Activated CD4-positive, alpha-beta T cell treated with anti-CD3 and anti-CD28 coated beads for 1 hour (primary cell): ENCODE measurements at places on chromosomes 11 and 22.

GRCh38 chr22:46429325-46429853, 93.9 kb downstream of the TRMU start:
- DNase-seq: no peak

- peak; percentile 16 for DNase-seq
Measured at GRCh38 chr22:41833369-41834004, 582 bp downstream of the SREBF2 start.

DNA sequence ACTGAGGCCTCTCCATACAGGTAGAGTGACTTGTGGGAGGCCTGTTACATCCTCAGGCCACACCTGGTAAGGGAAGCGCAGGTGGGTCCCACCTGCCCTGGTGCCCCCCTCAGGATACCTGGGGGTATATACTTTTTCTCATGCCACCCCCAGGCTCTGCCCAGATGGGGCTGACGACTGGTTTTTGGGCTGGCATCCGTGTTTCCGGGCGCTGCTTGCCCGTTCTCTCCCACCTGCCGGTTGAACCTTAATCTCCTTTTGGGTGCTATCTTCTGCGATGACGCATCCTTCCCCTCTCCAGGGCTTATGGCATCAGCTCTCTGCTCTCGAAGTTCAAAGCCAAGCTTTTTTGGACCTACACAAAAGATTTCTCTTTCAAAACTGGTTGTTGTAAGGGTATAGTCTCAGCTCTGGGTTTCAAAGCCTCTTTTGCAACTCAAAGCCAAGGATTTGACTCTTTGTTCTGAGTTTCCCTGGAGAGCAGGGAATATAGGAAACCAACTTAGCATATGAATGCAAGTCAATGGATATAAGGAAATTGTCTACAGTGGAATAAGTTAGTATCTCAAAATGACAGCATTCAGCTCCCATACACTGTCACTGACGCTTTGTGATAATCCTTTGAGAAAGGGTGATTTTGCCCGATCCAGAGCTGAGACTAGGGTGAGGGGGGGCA, 8.6 kb upstream of the LRRC10B start:
- DNase-seq: no peak

DNA sequence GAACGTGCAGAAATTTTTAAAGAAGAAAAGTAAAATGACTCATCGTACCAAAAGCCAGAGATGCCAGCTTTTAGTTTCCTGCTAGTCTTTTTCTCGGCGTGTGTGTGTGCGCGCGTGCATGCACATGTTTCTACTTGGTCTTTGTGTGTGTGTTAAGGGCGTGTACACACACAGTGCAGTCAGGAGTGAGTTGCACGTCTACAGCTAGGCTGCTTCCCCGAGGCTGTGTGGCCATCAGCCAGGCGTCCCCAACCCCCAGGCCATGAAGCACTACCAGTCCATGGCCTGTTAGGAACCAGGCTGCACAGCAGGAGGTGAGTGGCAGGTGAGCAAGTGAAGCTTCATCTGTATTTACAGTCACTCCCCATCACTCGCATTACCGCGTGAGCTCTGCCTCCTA, 36.4 kb downstream of the KCNQ1 start:
- no peak for DNase-seq

GRCh38 chr11:132535830-132536229, 996.5 kb downstream of the OPCML start:
- no peak for DNase-seq

DNA sequence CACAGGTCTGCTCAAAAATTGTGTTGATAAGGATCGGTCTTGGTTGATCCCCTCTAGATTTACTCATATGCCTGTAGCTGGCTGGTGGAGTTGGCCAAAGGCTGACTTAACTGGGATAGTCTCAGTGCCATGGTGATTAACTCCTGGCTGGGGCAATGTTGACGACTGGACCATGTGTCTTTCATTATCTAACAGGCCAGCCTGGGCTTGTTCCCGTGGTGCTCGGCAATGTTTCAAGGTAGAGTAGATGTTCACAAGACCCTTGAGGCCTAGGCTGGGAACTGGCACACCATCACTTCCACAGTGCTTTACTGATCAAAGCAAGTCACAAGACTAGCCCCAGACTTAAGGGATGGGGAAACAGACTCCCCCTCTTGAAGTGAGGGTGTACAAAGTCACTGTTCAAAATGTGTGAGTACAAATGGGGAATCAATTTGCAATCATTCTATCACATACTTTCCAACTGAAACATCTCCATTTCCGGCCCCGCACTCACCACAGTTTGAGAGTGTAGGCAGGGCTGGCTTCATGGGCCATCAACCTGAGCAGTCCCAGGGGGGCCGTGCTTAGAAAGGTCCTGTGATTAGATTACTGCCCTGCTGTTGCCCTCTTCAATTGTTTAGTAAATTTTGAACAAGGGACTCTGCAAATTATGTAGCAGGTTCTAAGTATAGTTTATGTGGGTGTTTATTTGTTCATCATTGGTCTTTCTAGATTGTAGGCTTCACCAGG, 240.8 kb downstream of the NELL1 start:
- no peak for DNase-seq

GRCh38 chr11:85756401-85757200, 54.3 kb downstream of the SYTL2 start:
- no peak for DNase-seq

GRCh38 chr11:122661182-122661945, 5.8 kb downstream of the UBASH3B start:
- no peak for DNase-seq

DNA sequence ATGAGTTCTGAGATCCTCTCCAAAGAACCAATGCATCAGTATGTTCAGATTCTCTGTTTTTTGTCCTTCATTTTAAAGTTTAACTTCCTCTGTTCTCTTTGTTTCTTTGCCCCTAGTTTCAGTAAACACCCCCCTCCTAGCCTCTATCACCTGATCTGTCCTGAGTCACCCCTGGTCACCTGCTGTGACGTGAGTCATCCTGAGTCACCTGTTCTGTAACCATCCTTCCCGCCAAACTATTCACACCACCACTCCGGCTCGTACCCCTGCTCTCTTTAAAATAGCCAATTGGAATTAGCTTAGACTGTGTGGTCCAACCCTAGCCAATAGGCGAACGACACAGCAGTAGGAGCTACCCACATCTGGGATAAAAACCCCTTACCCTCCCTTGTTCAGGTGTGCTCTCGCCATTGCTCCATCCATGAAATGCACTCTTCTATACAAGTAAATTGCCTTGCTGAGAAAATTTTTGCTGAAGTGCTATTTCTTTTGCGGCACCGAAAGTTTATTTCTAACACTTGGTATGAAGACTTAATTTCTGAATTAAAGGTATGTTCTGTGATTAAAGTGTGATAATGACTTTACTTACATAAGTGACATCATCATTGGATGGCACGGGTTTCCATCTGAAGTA, 318.4 kb downstream of the AASDHPPT start:
- no peak for DNase-seq

- DNase-seq: peak; percentile 56
Measured at GRCh38 chr22:46798366-46799350, 36.2 kb downstream of the TBC1D22A start.

DNA sequence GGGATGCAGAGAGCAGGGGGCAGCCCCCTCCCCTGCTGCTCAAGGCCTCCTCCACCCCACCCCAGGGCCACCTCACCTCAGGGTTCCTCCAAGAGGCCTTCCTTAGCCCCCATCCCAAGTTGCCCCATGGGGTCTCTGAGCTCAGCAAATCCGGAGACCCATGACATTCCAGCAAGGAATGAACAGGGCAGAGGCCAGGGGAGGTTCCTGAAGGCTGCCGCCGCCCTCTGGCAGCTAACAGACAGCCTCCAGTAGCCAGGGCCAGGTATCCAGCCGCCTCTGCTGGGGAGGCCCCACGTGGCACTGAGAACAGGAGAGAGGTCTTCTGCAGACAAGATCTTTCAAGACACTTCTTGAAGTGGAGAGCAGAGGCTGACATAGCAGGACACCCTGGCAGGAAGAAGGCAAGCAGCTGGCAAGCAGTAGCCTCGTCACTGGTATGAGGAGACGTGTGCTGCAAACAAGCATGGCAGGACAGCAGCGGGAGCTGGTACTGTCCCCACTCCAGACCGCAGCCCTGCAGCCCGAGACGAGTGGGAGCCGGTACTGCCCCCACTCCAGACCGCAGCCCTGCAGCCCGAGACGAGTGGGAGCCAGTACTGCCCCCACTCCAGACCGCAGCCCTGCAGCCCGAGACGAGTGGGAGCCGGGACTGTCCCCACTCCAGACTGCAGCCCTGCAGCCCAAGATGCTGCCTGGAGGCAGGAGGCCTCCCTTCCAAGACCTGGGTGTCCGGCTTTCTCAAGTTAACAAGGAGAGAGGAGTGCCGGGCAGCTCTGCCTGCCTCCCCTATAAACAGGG, 190.6 kb downstream of the IGLL1 start:
- DNase-seq: no peak

DNA sequence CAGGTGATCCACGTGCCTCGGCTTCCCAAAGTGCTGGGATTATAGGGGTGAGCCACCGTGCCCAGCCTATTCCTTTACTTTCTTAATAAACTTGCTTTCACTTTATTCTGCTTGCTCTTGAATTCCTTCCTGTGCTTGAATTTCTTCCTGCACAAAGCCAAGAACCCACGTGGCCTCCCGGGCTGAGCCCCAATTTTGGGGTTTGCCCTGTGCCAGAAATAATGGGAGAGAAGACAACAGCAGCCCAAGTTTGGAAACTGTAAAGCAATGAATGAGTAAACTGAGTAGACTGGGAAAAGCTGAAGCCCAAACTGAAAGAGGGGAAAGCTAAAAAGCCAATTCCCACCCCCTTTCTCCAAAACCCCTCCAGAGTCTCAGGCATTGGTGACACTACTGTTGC, 136.4 kb downstream of the NECTIN1 start:
- no peak for DNase-seq

DNA sequence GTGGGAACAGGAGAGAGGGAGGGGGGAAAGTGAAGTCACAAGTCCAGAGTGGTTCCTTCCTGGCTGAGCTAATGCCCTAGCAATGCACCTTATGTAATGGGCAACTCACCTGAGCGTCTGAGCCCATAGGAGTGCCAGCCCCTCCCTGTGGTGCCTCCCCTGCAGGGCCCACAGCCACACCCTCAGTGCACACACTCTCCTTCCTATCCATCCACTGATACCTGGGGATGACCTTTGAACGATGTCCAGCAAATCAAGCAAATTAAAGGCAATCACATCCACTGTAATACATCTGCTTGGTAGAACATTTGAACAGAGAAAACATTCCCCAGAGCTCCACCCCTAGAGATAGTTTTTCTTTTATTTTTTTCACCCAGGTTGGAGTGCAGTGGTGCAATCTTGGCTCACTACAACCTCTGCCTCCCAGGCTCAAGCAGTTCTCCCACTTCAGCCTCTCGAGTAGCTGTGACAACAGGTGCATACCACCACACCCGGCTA, 19.6 kb upstream of the MICAL2 start:
- DNase-seq: no peak

DNA sequence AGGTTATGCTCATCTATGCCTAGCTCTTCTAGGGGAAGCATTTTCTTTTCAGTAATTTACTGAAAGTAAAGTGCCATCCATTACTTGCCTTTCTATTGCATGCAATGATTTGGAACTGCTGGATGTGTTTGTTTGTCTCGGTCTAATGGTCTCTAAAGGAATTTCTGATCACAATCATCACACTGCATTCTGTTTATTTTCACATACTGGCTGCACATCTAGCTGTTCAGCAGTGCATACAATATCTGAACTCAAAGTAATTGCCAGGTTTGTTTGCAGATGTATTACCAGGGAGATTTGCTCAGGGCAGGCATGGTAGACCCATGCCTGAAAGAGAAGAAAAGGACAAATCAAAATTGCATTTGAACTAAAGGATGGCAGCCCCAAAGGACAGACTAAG, 36.4 kb upstream of the CWF19L2 start:
- no peak for DNase-seq

- no peak for DNase-seq
Measured at GRCh38 chr11:115191761-115192160, 312.5 kb downstream of the CADM1 start.

GRCh38 chr22:19940536-19941364, 822 bp upstream of the COMT start:
- no peak for DNase-seq

- DNase-seq: no peak
Measured at GRCh38 chr22:39537975-39538374, 5.4 kb upstream of the RPS19BP1 start.

DNA sequence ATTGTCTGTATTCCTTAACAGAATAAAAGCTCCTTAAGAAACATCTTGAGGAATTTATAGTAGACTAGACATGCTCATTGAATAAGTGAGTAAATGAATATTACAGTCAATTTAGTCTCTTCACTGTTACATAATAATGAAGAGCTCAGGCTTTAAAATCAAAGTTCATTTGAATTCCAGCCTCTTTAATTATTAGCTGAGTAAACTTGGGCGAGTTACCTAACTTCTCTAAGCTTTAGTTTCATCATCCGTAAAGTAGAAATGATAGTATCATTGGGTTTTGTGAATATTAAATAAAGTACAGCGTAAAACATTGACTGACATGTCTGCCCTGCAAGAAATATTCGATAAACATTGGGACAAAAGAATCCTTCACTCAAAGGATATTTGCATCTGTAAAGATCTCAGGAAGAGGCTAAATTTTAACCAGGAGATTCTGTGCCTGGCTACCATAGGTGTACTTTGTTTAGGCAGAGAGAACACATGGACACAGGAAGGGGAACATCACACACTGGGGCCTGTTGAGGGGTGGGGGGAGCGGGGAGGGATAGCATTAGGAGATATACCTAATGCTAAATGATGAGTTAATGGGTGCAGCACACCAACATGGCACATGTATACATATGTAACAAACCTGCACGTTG, 15.2 kb upstream of the BBOX1 start:
- DNase-seq: no peak

DNA sequence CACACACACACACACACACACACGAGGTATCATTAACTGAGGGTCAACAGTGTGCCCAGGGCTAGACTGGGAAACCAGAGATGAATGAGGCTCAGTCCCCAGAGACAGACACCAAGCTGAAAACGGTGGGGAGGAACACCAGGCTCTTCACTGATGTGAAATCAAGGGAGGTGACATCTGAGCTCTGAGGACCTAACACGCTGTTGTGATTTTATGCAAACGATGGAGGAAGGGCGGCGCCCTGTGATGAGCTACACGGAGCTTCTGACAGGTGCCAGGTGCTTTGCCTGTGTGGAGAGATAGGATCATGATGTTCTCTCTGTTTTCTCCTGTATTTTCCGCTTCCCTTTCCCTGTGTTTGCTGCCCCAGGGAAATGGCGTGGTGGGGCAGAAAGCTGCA, 6.5 kb upstream of the CYB5R3 start:
- no peak for DNase-seq

DNA sequence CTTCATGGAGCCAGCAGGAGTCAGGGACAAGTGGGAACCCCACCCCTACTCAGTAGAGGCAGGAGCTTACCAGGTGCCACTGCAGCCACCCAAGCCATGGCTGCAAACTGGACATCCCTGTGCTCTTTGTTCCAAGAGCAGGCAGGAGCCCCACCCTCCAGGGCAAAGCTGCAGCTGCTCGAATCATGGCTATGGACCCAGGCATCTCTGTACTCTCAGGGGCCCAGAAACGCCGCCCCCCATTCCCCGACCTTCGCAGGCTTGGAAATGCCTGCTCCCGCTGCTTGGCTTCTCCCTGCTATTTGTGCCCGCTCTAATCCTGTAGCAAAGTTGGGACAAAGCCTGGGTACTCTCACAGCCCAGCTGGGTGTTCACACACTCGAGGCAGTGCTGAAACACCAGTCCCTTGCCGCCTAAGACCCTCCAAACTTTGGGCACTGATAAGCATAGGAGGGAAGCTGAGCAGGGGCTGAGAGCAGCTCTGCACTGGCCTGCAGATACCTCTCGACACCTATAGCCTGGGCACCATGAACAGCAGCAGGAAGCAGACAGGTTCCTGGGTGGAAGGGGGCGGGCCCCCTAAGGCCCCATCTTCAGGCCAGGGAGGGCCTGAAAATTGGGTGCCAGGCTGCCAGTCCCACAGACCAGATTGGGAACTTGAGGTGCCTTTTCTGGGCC, 402.4 kb downstream of the LRRC4C start:
- DNase-seq: no peak
